T-helper 9 cell (primary cell): ENCODE measurements at places on chromosomes 5 and 9.

DNA sequence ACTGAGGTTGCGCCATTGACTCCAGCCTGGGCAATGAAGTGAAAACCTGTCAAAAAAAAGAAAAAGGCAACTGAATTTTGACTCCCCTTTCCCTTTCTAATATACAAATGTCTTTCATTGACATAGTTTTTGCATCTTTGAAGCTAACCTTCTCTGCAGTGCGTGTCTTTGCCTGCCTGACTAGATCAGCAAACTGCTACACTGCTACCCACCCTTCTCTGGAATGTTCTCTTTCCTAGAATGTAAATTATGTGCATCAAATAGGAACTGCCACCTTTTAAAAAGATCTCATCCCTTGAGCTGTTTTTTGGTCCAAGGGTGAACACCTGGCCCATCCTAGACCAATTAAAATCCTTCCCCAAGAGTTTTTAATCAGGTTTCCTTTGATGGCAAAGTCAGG, 127.6 kb downstream of the SLC28A3 start:
- DNase-seq, result no peak

- DNase-seq, result no peak
These were observed 151.2 kb downstream of the SNCAIP start for GRCh38 chr5:122463221-122463620.

DNA sequence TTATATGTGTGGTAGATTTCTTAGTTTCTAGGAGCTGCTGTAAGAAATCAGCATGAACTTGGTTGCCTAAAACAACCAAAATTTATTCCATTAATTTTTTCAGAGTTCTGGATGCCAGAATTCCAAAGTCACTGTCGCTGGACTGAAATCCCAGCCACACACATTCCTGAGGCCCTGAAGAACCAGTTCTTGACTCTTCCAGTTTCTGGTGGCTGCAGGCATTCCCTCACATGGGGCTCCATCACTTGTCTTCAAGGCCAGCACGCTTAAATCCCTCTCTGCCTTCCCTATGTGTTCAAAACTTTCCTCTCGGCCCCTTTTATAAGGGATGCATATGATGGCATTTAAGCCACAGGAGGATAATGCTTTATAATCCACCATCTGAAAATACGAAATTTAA, 1237.5 kb upstream of the CDH9 start:
- no peak for DNase-seq

DNA sequence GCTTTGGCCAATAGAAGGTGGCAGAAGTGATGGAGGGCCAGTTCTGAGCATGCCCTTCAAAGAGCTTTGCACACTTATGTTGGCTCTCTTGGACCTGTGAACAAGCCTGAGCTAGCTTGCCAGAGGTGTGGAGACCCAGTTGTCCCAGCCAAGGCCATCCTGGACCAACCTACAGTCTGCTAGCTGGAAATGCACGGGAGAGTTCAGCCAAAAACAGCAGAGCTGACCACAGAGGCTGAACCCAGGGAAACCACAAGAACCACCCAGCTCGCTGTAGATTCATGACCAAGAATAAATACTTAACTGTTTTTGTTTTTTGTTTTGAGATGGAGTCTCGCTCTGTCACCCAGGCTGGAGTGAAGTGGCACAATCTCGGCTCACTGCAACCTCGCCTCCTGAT, 65.4 kb upstream of the HAND1 start:
- DNase-seq, result no peak

- DNase-seq, result no peak
These were observed 372.6 kb downstream of the ZNF608 start for GRCh38 chr5:124373883-124374282.

DNA sequence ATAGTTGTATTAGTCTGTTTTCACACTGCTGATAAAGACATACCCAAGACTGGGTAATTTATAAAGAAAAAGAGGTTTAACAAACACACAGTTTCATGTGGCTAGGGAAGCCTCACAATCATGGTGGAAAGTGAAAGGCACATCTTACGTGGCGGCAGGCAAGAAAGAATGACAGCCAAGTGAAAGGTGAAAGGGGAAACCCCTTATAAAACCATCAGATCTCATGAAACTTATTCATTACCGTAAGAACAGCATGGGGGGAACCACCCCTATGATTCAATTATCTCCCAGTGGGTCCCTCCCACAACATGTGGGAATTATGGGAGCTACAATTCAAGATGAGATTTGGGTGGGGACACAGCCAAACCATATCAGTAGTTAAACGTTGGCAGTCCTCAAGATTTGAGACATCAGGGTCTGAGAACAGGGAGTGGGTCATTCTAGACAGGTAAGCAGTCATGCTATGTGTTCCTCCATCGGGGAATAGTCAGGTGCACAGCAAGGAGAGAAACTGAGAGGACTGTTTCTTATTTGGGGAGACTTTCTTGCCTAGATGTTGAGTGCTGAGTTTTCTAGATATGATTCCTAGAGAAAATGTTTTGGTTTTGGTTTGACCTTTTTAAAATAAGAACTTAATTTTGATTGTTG, 45.8 kb upstream of the ENTREP1 start:
- no peak for DNase-seq

GRCh38 chr9:72554221-72554641, 32.8 kb downstream of the TMC1 start:
- no peak for DNase-seq

DNA sequence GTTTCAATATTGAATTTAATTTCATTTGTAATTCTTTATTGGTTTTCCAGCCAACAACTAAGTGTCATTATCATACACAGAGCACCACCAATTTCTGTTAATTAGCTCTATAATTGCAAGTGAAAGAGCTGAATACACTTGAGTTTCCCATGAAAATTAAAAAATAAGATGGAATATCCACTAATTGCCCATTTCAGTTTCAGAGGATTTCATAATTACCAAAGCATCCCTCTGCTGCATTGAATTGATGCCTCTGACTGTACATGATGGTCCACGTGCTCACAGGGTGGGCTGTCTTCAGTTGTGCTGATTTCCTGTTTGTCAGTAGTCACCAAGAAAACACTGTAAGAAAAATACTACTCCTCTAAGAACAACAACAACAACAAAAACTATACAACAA, 163.8 kb downstream of the CHSY3 start:
- no peak for DNase-seq

GRCh38 chr5:43772764-43773477, 169.9 kb downstream of the NNT start:
- DNase-seq, result no peak

DNA sequence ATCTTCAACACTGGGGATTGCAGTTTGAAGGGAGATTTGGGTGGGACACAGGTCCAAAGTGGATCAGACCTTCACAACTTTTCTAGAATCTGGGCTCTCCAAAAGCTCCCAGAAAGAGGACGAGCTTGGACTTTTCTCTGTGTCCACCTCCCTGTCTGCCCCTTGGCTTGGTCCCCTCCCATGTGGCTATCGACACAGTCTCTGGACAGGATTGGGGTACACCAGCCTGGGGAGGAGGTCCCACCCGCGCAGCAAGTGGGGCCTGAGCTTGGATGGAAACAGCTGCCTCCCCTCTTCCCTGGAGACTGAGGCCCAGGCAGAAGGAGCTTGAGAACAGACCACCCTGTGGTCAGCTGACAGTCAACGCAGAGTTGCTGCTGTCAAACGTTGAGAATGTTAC, 84.6 kb upstream of the FCN1 start:
- DNase-seq, result no peak
